ENCODE measurements at places on chromosomes 13 and 19.

GRCh38 chr13:98576963-98577835 lies at the start of gene STK24:
STK24 (minus strand) TSS chr13:98577107; CDS start chr13:98576786, 321 bp downstream.
- peak; percentile 36 for DNase-seq

DNA sequence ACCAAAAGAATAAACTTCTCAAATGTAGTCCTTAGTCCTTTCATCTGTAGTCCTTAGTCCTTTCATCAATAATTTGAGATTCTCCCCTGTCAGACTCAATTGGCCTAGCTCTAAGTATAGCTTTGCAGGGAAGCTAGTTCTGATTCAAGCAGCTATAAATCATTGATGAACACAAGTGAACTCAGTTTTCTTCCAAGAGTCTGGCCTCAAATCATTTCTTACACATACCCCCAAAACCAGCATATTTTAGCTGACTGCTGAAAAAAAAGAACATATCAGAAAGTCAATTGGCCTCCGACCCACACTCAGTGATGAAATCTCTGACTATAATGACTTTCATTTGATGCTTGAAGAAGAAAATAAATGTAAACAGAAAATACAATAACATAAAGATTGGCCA lies 64.9 kb downstream of the TNFSF11 start:
- no peak for DNase-seq

GRCh38 chr13:24035411-24035810 lies 125.1 kb upstream of the SPATA13 start:
- no peak for DNase-seq

DNA sequence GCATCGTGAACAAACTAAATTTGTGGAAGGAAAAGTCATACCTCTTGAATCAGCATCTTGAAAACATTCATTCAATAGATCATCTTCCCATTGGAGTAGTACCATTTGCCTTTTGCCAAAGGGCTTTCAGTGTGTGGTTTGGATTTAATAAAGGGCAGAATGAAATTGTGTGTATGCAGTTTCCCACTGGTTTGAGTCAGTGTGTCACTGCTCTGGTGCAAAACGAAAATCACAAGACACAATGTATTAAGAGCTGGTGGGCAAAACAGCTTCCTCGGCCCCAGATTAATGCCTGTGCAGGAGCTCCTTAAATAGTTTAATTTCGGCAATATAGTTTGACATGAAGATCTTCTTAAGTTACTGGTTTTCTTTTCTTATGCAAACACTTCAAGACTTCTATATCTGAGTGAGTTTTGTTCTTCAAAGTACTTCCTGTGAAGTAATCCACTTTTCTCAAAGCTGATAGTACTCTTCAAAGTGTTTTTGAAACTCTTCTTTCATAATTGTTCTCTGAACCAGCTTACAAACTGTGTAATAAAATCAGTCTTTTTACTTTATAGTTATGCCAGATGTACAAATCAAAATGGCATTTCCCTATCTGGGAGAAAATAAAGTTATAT lies 32.1 kb downstream of the RASL11A start:
- DNase-seq: no peak

DNA sequence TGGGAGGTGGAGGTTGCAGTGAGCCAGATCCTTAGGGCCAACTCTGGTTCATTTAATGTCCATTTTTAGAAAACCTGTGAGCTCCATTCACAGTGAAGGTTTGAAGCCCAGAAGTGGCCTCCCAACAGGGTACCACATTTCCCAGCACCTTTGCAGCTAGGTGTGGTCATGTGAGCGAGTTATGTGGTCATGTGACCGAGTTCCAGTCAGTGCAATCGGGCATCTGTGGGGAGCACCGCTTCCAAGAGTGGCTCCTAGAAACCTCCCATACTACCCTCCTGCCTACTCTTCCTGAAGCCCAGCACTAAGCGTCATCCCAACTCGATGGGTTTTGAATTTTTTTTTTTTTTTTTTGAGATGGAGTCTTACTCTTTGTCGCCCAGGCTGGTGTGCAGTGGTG lies 663 bp upstream of the PLA2G4C start:
- no peak for DNase-seq

DNA sequence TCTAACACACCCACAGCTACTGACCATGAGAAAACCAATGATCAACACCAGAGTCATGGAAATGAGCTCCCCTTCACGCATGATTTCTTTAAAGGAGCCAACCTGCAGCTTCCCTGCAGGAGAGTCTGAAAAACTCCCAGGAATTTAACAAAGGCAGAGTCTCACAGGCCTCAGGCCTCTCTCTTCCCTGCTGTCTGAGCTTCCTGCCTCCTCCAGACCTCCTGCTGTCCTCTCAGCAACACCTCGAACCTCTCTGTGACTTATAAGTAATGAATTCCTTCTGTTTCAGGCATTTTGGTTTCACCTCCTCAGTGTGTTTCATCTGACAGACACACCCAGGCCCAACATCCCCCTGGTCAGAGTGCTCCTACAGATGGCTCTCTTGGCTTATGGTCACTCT lies 1044.4 kb downstream of the UQCRFS1 start:
- DNase-seq: no peak

DNA sequence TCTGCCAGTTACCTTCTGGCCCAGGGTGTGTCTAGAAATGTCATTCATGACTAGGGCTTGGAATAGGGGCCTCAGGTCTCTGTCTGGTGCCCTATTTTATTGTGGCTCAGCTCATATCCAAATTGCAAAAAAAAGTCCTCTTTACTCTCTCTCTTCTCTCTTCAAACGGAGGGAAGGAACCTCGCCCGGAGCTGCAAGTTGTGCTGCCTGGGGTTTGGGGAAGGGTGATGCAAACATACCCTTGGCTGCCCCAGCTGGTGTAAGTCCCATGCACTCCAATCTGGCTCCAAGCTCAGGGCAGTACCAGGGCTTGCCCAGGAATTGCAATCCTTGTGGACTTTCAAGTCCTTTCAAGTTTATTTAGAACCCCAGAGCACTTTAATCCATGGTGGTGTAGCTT lies 549.6 kb downstream of the PCDH17 start:
- DNase-seq: no peak
